ENCODE measurements at places on chromosomes 13 and 19.

GRCh38 chr13:73603646-73604045, 530.6 kb downstream of the KLF12 start:
- DNase-seq: no peak

- no peak for DNase-seq
Measured at GRCh38 chr19:31408460-31409124, 59.4 kb upstream of the TSHZ3 start.

DNA sequence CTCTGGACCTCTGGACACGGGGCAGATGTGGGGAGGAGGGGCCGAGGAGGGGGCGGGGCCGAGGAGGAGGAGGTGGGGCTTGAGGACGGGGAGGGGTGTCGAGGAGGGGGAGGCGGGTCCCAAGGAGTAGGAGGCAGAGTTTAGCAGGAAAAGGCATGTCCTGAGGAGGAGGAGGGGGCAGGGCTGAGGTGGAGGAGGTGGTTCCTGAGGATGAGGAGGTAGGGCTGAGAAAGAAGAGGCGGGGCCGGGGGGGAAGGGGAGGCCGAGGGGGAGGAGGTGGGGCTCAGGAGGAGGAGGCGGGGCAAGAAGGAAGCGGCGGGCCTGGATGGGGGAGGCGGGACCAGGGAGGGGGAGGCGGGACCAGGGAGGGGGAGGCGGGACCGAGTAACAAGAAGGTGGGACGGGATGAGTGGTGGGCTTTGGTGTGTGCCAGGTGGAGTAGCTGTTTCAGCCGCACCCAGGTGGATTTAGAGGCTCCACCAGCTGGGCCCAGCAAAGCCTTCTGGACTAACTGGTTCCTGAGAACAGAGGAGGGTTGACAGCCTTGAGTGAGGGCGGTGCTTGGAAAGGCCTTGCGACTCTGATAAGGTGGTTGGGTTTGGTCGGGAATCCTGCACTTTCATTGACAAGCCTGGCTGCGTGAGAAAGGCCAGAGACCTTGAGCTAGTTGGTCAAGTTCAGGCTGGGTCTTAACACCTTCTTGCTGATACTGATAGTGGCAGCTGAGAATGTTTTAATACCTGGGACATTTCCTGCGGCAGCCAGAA, 7.7 kb downstream of the TECR start:
- DNase-seq: no peak

DNA sequence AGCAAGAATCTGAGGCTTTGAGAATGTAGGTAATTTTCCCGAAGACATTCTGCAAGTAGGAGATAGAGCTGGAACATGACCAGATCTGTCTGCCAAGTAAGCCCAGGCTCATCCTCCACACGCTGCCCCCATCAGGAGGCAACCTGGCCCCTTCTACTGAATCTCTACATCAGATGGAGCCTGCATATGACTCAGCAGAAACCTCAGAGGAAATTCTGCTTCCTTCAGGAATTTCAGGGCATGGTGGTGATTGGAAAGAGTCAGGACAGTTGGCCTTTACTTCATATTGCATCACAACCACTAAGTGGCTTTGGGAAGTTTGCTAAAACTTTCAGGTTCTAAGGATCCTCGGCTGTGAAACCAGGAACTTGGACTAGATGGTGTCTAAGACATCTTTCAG, 85.2 kb downstream of the LRRC63 start:
- DNase-seq: no peak

GRCh38 chr19:11073568-11073967, 15.7 kb upstream of the LDLR start:
- no peak for DNase-seq

GRCh38 chr13:53041968-53042516, 13.4 kb downstream of the OLFM4 start:
- no peak for DNase-seq

- no peak for DNase-seq
Measured at GRCh38 chr13:37927561-37927960, 58.0 kb upstream of the TRPC4 start.

- DNase-seq: peak; percentile 72
Measured at GRCh38 chr19:29263305-29264135, 50.6 kb upstream of the UQCRFS1 start.

- no peak for DNase-seq
Measured at GRCh38 chr13:25990801-25991200, 61.0 kb downstream of the SHISA2 start.

GRCh38 chr19:34733266-34733745, 737 bp upstream of the ZNF181 start:
- peak; percentile 85 for DNase-seq

DNA sequence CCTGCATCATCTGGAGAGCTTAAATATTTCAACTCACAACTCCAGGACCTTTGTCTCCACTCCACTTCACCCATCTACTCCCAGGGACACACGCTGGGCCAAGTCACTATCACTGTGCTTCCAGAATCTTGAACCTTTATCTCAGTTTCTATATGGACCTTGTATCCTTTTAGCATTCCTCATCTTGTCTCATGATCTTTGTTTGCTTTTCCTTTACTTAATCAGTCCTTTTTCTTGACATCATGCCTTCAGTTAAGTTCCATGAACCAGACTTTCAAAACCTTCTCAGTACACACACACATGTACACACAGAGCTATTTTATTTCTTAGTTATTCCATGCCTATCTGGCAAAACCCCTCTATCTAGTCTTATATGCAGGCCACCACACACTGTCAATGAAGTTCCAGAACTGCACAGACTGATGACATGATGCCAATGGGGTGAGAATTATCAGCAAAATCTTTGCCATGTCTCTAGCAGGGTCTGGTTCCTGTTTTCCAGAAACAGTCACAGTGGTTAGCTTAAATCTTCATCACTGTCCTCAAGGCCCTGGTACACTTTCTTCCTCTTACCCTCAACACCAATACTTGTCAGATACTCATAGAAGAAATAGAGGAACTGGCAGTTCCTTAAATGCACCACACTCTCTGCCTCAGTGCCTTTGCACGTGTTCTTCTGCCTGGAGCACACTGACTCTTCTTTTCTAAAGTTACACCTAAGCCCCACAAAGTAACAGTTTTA, 77.6 kb upstream of the STARD13 start:
- DNase-seq: no peak

DNA sequence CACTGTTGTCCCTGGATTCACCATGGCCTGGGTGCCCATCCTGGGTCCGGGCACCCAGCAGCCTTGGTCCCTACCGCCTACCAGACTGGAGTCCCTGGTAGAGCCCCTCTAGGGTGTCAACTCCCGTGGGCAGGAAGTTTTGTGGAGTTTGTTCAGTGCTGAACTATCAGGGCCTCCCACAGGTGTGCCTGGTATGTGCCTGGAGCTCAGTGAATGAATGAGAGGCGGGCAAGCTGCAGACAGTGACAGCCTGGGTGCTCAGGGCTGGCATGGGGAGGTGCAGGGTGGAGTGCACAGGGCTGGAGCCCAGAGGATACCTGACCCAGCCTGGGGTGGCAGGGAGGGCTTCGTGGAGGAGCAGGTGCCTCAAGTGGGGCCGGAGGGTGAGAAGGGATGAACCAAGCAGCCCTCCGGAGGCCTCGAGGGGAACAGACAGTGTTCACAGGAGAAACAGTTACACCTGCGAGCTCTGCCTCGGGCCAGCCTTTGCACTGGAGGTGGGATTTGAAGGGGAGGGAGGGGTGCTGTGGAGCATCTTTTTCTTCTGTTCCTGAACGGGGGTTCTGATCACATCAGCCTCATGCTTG, 29.6 kb downstream of the PAK4 start:
- no peak for DNase-seq

DNA sequence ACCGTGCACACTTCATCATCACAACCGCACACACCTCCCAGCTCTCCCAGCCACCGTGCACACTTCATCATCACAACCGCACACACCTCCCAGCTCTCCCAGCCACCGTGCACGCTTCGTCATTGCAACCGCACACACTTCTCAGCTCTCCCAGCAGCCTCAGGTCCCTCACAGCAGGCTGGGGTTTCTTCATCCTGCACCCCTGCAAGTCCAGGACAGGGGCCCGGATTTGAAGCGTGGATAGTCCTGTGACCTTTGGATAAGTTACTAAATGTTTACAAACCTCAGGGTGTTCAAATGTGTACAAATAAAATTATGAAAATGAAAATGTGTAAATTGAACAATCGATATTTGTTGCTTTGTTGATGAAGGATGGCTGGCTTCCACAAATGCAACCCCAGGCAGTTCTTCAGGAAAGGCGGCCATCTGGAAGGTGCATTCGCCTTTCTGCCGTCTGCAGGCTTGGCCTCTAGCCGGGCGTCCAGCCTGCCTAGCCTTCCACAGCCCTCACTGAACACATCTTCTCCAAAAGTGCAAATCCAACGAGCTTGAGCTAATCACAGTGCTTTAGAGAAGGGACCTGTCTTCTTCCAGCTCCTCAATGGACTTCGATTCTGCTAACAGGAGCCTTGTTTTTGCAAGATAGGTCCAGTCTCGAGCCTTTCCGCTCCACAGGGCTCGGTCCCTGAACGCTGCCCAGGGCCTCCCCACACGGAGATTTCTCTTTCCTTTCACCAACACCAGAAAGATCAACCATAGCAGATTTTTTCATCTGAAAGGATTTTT, 74.2 kb downstream of the SPACA7 start:
- no peak for DNase-seq

DNA sequence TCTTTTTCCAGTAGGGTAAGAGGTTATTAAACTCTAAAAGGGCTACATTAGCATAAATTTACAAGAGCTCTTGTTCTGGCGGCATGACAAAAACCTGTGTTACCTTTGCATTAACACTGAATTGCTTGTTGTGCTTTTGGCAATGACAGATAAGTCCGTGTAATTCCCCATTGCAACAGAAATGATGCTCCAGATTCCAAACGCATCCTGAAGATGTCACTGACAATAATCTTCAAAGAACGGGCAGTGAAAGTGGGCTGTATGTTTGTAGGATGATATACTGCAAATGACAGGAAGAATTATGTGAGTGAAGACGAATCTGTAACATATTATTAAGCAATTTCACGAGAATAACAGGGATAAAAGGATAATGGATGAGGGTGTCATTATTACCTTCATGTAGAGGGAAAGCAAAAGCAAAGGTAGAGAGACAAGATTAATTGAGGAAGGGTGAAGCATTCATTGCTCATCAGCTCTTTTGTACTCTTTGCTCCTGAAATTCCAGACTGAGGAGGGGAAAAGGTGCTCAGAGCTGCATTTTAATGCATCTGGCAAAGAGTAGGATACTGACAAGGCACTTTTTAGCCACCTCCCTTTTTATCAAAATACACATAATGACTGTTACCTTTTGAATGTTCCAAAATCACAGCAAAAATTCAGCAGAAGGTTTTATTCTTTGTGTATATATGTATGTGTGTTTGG, 38.5 kb upstream of the MAB21L1 start:
- DNase-seq: no peak

GRCh38 chr13:58300974-58301681, 669.6 kb downstream of the PCDH17 start:
- no peak for DNase-seq

DNA sequence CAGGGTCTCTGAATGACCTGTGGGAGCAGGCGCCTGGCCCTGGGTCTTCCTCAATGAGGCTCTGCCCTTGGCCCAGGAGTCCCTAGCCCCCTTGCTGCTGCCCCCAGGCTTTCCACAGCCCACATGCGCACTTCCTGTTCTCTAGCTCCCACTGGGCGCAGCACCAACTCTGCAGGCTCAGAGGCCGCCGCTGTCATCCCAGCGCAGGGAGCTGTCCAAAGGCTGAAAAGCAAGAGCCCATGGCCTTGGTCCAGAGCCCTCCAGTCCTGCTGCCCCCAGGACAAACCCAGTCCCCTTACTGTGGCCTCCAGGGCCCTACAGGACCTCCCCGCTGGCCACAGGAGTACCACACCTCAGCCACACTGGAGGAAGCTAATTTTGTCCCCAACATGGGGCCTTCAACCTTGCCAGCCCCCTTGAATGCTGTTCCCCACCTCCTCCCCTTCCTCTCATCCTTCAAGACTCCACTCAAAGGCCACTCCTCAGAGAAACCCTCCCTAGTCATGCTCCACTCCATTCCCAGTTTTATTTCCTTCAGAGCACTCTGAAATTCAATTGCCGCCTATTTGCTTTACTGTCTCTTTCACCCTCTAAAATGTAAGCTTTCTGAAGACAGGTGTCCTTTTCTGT, 8.0 kb upstream of the POU2F2 start:
- no peak for DNase-seq

DNA sequence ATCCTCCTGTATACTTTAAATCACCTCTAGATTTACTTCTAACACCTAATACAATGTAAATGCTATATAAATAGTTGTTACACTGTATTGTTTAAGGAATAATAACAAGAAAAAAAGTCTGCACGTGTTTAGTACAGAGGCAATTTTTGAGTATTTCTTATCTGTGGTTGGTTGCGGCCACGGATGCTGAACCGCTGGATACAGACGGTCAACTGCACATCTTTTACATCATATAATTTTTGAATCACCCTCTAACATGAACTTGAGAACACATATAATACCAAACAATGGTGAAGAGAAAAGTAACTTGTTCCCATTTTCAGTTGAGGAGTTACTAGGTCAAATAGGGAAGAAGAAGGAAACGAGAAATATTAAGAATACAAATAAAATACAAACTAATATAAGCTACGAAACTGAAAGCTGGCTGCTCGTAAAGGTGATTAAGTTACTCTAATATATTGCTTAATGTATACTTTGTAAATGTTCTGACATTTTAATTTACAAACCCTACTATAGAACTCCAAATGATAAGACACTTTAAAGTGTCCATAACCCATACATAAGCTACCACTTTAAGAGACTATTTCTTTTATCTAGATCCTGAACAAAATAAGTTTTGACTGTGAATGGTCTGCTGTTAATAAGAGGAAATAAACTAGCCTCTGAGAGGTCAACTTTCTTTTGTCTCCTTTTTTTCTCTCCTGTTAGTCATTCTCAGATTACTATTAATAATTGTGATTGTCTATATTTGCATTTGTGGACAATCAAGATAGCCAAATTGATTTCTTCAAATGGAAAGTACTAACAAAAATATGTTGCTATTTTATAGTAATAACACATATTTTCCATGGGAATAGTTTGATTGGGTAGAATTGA, 457.4 kb downstream of the DIAPH3 start:
- no peak for DNase-seq

GRCh38 chr13:39886336-39886735, 230.9 kb downstream of the COG6 start:
- no peak for DNase-seq

Measured in NCI-H345 (cell line).